Stimulated activated CD8-positive, alpha-beta memory T cell treated with anti-CD3 and anti-CD28 coated beads, Interleukin-2, amount 100 ng/mL, for 1 hour (primary cell): ENCODE measurements at places on chromosomes 3 and 15.

DNA sequence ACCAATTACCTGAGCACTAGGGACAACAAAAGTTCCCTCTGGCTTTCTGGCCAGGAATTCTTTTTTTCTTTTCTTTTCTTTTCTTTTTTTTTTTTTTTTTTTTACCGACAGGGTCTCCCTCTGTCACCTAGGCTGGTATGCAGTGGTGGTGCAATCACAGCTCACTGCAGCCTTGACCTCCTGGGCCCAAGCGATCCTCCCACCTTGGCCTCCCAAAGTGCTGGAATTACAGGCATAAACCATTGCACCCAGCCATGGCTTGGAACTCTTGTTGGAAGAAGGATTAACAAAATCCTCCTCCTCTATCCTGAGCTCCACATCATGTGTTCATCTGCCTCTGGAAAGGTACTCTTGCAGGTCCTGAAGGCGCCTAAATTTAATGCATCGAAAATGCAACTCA lies 2.9 kb upstream of the LTF start:
- no peak for DNase-seq

GRCh38 chr15:84773716-84774115 lies 25.3 kb downstream of the ZNF592 start:
- DNase-seq, result no peak

- no peak for DNase-seq
Measured at GRCh38 chr3:23712656-23713559, 92.8 kb upstream of the UBE2E1 start.

DNA sequence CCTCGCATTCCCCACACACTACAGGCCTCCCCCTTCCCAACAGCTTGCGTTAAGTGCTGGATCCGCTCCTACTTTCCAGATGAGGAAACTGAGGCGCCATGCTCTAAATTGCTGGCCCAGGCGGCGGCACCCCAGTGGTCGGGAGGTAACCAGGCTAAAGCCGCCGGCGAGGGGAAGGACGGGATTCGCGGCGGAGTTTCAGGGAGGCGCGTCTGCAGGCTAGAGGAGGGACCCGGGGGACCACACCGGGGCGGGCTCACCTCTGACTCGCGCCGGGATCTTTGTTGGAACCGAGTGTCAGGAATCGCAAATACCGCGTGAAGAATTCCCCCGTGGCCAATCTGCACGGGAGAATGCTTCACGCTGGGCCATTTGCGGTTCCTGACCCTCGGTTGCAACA lies 24.6 kb upstream of the PTPN23 start:
- DNase-seq, result no peak

- no peak for DNase-seq
Measured at GRCh38 chr3:111850537-111850936, 8.5 kb upstream of the PHLDB2 start.
